ENCODE measurements at places on chromosomes 16 and 17.

DNA sequence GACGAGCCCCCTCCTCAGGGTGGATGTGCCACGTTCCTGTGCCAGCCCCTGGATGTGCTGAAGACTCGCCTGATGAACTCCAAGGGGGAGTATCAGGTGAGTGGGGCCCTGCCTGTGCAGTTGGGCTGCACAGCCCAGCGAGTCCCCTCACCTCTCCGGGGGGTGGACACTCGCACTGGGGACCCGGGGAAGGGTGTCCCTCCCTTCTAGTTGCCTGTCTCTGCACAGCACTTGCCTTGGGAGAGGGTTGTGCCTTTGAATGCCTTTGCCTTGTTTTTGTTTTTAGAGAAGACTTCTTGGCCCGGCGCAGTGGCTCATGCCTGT, 5.6 kb downstream of the SLC25A10 start:
- DNase-seq: no peak

DNA sequence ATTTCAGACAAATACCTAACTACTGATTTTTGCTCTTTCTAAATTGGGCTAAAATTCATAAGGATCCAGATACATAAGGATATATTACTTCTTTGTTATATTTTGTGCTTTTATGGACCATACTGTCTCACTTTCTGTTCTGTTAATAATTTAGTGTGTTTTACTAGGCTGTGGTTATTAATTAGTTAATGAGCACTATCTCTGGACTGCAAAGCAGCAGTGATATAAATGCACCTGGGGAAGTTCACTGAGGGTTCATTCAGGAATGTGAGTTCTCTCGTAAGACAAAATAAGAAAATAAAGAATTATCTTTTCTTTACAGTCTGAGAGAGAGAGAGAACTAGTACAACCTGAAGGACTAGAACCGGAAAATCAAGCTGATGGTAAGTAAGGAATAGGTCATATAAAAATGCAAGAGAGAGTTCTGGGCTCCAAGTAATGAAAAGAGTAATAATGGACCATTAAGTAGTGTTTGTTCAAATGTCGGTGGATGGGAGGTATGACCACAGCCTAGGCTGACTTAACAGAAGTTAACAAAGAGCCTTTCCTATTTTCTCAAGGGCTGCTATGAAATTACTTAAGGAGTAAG, 55.6 kb downstream of the IKZF3 start:
- no peak for DNase-seq

DNA sequence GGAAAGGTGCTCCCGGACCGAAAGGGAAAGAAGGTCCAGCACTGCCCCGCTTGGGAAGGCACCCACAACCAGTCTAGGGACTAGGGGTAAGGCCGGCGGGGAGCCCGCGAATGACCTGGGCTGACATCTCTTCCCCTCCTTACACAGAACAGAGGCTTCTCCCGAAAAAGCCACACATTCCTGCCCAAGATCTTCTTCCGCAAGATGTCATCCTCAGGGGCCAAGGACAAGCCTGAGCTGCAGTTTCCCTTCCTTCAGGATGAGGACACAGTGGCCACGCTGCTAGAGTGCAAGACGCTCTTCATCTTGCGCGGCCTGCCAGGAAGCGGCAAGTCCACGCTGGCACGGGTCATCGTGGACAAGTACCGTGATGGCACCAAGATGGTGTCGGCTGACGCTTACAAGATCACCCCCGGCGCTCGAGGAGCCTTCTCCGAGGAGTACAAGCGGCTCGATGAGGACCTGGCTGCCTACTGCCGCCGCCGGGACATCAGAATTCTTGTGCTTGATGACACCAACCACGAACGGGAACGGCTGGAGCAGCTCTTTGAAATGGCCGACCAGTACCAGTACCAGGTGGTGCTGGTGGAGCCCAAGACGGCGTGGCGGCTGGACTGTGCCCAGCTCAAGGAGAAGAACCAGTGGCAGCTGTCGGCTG, 1.5 kb downstream of the CNP start:
- DNase-seq: no peak

DNA sequence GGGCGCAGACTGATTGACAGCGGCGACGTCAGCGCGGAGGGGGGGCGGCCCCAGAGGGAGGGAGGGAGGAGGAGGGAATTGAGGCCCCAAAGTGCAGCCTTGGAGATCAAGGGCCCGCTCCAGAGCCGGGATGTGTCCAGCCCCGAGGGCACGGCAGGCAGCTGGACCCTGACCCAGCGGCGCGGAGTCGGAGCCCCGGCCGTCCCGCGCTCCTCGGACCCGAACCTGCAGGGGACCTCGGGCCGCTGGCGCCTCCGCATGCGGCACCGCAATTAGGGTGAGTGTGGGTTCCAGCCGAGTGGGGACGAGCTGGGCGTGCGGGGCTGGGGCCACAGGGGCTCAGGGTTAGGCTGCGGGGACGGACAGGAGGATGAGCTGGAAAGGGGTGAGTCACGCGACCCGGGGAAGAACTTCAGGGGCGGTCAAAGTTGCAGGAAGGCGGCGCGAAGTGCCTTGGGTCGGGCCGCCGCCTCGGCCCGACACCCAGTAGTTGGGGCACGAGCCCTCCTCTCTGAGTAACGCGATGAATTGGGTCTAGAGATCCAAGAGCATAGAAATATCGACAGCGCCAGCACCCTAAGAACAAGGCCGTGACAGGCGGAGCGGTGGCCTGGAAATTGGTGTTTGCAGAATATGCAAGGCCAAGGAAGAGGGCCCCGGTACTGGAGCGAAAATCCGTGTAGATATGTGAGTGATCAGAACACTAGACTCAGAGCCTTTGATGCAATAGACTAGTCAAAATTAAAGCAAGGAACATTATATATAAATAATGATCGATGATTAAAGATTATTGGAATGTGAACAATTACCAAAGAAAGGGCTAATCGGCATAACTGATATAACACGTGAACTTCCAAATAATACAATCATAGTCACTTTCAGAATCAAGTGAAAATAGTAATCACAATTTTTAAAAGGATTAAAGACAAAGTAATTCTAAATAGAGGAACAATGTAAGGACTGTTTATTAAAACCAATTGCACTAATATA, at the start of gene TBX4:
TBX4 (plus strand) TSS at position 122 of the 990 bp plus-strand sequence. CDS start 4,069 bp downstream, outside the sequence.
- DNase-seq: no peak

DNA sequence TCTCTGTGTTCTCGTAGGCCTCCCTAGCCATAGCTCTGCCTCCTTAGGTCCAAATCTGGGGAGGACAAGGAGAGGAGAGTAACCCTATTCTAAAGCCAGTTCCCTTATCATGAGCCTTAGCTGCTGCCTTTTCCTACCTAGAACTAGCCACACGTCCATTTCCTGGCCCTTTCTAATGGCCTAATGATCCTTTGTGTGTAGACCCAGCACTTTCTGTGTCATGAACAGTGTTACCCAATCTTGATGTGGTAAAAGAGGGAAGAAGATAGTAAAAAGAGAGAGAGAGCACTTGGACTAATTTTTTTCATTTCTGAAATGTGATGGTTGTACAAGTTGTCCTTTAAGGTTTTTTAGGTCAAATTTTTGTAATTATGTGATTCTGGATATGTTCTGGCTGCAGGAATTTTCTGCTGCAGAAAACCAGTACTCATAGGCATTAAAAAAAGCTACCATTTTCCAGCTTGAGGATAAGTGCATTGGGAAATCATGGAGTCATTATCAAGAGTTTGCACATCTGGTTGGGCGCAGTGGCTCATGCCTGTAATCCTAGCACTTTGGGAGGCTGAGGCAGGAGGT, 18.2 kb downstream of the CASC3 start:
- peak; percentile 43 for DNase-seq

DNA sequence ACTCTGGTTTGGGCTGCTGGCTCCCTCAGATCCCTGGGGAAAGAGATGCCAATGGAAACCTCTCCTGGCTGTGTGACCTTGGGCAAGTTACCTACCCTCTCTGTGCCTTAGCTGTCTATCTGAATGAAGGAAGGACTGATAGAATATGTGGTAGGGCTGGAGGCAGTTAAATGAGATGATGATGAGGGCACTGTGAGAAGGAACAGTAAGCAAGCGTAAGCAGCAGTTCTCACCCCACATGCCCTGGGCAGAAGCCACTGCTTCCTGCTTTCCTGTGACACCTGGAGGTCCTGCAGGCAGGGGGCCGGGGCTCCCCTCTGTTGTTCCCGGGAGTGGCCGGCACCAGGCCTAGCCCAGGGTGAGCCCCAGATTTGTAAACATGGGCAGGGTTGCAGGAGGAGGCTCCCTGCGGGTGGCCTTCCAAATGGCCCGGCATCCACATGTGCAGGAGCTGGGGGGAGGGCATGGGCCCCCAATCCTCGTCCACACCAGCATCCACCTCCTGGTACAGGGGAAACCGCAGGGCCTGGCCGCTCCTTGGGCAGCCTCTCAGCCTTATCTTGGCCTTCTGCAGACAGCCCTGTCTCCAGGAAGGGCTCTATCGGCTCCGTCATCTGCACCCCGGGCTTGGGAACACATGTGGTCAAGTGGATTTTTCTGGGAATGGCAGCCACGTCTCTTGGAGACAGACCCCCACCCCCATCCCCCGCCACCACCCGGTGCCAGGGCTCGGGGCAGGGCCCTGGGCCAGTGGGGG, 235.6 kb upstream of the GSE1 start:
- no peak for DNase-seq

DNA sequence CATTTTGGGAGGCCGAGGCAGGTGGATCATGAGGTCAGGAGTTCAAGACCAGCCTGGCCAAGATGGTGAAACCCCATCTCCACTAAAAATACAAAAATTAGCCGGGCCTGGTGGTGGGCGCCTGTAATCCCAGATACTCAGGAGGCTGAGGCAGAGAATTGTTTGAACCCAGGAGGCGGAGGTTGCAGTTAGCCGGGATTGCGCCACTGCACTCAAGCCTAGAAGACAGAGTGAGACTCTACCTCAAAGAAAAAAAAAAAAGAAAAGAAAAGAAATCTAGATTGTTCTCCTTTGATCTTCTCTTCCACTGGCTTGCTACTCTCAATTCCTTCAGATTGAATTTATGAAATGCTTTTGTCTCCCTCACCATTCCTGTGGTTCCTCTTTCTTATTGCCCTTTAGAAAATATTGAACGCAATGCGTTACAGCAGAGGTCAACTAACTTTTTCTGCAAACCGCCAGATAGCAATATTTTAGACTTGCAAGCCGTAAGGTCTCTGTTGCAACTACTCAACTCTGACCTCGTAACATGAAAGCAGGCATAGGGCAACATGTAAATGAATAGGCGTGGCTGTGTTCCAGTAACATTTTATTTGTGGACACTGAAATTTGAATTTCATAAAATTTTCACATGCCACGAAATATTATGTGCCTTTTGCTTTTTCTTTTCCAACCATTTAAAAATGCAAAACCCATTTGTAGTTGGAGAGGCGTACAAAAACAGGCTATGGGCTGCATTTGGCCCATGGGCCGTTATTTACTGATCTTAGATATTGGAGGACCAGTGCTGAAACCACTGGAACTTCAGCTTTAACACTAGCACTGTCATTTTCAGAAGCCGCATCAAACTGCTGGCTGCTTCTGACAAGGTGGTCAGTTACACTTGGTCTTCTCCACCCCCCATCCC, 24.8 kb downstream of the PITPNC1 start:
- DNase-seq: peak; percentile 95

DNA sequence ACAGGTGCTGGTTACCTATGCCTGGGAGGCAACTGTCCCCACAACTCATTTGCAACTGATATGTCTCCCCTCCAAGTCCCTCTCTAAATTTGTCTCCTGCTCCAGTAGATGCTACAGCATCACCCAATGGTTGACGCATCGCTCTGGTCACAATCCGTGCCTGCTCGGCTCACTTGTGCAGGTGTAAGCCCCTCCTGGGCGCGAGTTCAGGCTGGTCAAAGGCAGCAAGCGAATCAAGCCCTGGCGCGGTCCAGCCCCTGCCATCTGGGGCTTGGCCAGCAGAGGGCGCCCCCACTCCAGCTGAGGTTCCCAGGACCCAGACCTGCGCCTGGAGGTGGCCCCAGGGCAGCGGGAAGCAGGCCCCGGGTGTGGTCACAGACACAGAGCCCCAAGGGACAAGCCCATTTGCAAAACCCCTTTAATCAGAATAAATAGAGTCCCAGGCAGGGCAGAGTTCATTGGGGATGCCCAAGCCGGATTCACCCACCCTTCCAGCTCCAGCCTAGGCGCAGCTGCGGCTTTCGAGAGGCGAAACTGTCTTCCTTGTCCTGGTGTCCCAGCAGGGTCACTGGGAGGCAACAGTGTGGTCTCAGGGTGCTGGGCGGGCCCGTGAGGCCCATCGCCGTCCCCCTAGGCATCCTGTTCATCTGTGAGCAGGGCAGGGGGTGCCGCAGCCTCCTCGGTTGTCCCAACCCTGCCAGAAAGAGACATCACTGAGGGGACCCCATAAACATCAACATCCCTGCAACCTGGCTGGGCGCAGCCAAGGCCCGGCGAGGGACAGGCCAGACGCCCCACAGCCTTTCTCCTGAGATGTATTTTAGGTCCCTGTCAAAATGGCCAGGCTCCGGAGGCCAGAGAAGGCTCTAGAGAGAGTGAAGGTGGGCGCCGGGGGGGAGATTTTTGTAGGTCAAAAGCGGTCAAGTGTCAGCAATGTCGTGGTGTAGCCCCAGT, 15.8 kb downstream of the TMC6 start:
- peak; percentile 88 for DNase-seq

GRCh38 chr16:50567651-50568050, 19.5 kb downstream of the NKD1 start:
- DNase-seq: no peak

All from suppressor macrophage (primary cell).